ENCODE measurements at places on chromosomes 7 and 10.

GRCh38 chr10:79381804-79382221, 34.5 kb downstream of the PPIF start:
- no peak for DNase-seq

DNA sequence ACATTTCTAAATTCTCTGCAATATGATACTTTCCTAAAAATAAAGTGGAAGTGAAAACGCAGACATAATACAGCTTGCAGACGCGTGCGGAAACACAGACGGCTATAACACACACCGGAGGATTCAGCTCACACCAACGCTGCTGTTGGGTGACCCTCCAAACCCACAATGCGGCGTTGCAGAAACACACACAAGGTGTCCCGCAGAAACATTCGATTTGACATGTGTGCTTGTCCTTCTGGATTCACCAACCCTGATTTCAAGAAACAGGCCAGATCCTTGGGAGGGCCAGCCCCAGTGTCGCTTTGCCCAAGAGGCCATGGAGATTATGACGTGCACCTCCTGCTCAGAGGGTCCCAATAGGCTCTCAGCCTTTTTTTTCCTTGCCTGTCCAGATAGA, 136.7 kb upstream of the TCERG1L start:
- no peak for DNase-seq

GRCh38 chr10:45581216-45581549, 91.4 kb downstream of the ZFAND4 start:
- DNase-seq = no peak

GRCh38 chr10:111319866-111320265, 243.0 kb downstream of the ADRA2A start:
- DNase-seq = no peak

- DNase-seq = no peak
Observed at GRCh38 chr7:77657427-77658224, 38.6 kb upstream of the RSBN1L start.

DNA sequence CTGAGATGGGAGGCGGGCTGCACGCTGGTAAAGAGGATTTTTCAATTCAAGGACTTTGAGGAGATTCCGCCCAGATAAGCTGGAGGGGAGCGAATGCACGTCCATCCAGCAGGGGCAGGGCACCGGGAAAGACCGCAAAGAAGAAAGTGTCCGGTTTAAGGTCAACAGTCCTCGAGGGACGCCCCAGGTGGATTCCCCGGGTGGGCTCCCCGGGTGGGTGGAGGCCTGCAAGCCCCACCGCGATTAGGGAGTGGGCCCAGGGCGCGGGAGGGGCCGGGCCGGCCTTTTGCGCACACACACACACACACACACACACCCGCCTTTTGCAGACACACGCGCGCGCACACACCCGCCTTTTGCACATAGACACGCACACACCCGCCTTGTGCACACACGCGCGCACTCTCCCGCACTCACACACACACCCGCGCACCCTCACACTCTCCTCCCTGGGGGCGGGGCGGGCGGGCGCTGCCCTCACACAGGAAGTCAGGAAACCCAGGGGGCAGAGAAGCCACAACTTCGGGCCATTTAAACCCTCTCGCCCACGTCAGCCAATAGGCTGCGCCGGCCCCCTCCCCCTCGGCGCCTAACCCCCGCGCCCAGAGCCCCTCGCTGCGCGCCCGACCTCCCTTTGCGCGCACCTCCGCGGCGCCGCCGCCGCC, 615 bp downstream of the ARHGAP12 start:
- peak; percentile 56 for DNase-seq

DNA sequence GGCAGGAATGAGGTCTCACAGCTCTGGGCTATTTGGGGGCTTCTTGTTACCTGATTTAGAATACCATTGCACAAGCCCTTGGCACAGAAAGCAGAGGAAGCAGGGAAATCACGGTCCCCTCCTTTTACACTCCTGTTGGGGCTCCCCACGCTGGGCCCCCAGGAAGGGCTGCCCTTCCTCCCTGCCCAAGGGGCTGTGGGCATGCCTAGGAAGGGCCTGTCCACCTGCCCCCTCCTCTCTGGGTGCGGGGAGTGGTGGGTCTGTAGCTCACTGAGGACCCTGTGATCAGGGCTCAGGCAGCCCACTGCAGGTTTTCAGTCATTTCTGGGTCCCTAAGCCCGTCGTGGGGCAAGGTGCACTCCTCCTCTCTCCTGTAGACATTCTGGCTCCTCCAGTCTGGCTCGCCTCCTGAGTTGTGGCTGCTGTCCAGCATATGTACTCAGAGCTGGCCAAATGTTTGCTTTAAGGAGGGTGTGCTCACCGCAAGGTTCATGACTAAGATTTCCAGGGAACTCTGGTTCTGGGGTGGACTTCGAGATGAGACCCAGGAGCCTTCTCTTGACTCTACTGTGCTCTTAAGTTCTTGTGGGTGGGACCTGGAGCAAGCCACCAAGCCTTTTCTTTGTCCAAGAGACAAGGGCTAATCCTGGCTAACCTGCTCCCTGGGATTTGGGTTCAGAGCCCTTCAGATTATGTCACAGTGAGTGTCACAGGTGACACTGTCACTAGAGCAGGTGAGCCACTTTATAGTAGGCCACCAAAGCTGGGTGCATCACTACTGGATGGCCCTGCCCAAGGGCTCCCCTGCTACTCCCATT, 56.0 kb downstream of the TACR2 start:
- no peak for DNase-seq

GRCh38 chr10:78604721-78605120, 464.0 kb upstream of the ZMIZ1 start:
- DNase-seq = no peak

- DNase-seq = no peak
Observed at GRCh38 chr7:47739891-47740290, 158.0 kb upstream of the TNS3 start.

GRCh38 chr10:68496072-68496471, 24.3 kb upstream of the DNA2 start:
- no peak for DNase-seq

- no peak for DNase-seq
Observed at GRCh38 chr10:130333185-130333584, 197.0 kb downstream of the GLRX3 start.

- no peak for DNase-seq
Observed at GRCh38 chr10:79547973-79548372, 12.2 kb downstream of the SFTPA2 start.

- no peak for DNase-seq
Observed at GRCh38 chr10:29630205-29631048, 4.3 kb downstream of the SVIL start.

DNA sequence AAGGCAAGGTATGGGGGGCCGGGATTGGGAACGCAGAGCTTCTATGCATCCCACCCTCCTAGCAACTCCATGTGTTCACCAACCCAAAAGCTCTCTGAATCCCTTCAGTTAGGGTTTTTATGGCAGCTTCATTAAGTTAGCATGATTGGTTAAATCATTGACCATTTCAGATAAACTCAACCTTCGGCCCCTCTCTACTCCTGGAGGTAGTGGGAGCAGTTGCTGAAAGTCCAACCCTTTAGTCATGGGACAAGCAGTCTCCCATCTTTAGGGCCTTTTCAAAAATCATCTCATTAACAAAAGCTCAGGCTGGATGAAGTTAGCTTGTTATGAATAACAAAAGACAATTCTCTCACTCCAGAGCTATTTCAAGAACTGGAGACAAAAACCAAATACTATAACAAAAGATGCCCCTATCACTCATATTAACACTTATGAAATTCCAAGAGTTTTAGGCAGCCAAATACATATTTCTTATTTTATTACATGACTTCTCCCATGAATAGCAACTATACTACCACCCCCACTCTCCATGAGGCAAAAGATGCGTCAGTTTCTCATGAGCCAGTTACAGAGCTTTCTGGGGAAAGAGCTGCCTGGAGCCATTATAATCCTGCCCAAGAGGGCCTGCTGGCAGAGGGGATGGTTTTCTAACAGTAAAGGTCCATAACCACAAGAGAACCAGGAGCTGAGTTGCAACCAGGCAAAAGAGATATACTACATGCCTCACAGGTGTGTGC, 44.6 kb downstream of the SLC16A12 start:
- no peak for DNase-seq

DNA sequence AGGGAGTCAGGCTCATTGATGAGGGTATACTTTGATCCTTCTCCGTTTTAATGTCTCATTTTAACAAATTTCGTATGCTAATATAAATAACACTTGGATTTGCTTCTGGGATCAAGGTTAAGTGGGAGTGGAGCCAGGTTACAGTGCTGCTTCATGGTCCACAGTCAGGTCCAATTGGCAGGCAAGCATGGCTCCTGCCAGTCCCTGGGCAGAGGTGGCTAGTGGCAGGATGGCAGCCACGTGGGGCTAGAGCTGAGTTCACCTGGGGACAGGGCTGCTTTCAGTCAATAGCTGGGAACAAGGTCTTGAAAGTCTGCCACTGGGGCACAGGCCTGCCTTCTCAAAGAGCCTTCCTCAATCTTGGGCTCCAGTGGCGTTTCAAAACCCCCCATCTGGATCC, 16.0 kb upstream of the VWA2 start:
- no peak for DNase-seq

DNA sequence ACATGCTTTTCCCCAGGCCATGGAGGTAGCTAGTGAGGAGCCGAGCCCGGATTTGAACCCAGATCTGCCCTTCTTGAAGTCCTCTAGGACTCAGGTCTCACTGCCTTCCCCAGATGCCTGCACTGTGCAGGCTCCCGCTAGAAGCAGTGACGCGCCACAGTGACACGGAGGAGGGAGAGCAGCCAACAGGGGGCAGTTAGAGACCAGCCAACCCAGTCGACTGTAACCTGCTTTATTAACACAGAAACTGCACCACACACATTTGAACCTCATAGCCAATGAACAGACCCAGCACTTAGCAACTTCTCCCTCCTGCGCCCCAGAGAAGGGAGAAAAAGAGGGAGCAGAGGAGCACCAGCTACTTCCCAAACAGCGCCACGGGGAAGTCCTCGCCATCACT, 27.4 kb downstream of the PILRA start:
- peak; percentile 56 for DNase-seq

GRCh38 chr7:4797858-4798705, 22.7 kb downstream of the AP5Z1 start:
- peak; percentile 88 for DNase-seq

GRCh38 chr7:65338346-65338745, 35.3 kb upstream of the ZNF92 start:
- no peak for DNase-seq

GRCh38 chr7:99476107-99476506, 3.4 kb downstream of the ZNF789 start:
- DNase-seq = no peak

GRCh38 chr7:22230238-22230637, 126.7 kb downstream of the RAPGEF5 start:
- DNase-seq = no peak

DNA sequence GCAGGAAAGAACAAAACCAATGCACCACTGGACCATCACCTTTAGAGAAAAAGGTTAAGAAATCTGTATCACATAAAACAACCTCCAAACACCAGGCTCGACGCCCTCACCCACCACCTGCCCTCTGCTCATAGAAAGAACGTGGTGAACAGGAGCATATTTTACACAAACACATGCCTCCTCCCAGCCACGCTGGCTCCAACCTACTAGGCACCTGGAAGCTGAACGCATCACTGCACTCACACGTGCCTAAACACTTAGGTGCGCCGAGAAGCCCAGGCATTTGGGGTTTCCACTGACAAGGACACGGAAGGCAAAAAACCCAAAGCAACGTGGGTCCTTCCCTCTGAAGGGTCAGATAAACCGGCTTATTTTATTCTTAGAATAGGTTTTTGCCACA, 56.0 kb downstream of the PTPRN2 start:
- DNase-seq = no peak

DNA sequence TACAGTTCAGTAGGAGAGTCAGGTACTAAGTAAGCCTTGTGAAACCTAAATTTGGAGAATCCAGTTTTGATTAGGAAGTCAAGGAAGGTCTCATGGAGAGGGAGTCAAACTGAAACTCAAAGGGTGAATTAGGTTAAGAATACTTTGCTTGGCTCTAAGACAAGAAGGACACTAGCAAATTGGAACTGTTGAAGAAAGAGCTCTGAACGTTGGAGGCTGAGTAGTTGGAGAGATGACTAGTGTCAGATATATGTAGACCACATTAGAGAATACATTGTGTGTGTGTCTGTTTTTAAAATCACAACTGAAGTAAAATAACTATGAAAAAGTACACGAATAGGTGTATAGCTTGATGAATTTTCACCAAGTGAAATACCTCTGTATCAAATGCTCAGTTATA, 6.3 kb downstream of the VPS26A start:
- no peak for DNase-seq

GRCh38 chr7:106151459-106152312, 39.6 kb upstream of the SYPL1 start:
- no peak for DNase-seq

DNA sequence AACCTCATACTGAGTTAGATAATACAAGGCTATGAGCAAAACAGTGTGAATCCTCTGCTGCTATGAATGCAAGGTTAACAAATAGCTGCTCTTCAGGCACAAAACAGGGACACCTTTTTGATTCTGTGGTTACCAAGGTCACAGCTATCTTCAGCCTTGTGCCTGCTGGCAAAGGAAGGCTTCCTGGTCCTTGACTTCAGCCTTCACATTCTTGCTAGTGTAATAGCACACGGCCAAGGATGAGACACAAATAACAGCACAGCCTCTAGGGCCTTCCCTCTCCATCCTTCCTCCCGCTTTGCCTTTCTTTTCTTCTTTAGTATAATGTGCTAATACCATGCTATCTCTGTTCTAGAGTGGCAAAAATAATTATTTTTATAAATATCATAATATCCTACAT, 130.6 kb upstream of the CAV2 start:
- DNase-seq = no peak

GRCh38 chr7:152369518-152369917, 66.3 kb downstream of the KMT2C start:
- no peak for DNase-seq

DNA sequence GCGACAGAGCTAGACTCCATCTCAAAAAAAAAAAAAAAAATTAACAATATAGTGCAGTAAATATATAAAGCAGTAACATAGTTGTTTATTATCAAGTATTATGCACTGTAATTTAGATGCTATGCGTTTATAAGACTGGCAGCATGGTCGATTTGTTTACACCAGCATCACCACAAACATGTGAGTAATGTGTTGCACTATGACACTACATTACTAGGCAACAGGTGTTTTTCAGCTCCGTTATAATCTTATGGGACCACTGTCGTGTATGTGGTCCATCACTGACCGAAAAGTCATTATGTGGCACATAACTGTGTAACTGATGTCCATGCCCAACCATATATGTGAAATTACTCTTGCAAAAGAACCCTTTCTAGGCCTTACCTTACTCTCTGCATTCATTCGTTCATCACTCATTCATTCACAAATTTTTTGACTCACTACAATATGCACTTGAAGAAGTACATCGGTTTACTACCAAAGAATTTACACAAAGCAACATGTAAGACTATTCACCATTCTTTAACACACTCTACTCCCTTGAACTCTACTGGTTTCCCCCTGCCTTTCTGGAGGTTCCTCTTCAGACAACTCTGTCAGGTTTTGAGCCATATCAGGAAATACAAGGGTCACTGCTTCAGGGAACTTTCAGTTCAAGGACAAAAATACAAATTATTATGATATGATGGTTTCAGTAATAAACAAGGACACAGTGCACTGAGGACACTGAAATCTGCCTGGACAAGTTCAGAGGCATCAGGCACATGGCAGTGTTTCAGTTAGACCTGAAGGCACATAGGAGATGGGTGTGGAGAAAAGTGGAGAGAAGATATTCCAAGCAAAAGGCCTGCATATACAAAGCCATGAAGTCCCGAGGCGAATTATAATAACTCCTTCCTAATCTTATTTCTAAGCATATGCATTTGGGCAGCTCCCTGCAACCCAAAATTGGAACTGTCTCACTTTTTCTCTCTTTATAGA, 17.4 kb downstream of the ITGB1 start:
- DNase-seq = no peak

GRCh38 chr7:68888971-68889385, 709.3 kb upstream of the AUTS2 start:
- DNase-seq = no peak

Data from endothelial cell (in vitro differentiated cells).